ENCODE measurements at places on chromosomes 13 and 19.
A peak's percentile ranks its signal among the peaks of the same experiment; 100 is the strongest.

- no peak for DNase-seq
These were observed 15.5 kb upstream of the ZNF14 start for GRCh38 chr19:19748249-19748938.

DNA sequence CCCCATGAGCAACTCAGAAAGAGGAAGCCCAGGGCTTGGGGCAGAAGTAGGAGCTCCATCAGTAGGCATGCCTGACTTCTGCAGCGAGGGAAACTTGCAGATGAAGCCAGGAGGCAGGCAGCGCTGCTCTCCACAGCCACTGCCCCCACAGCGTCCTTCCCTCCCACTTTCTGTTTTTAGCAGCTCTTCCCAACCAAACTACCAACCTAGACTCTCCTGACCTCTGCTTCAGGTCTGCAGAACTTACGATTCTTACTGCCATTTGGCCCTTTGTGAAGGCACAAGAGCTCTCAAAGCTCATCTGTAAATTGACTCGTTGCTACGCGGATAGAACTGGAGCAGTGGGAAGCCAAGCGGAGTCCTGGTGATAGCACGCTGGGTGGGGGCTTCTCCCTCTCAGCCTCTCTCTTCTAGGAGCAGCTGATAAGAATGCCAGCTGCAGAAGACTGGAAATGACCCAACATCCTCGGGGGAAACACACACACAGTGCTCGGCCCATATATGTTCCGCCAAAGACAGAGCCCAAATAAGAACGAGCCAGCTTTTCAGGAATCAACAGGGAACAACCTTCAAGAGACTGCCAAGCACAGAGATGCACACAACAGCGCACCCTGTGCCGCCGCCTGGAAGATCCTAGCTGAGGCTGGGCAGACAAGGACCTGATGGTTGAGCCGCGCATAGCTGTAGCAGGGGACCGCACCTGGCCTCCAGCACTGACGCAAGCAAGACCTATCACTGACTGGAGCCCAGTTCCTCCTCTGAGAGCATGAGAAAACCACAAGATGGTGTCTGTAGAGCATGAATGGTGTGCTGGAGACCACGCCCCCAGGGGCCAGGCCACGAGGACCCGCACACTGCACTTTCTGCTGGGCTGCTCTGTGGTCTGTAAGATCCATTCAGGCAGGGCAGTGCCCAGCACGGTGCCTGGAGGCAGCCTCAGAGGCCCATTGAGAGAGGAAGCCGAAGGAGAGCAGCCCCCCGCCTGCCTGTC is 15.9 kb upstream of the SLC35E1 start:
- DNase-seq = no peak

GRCh38 chr13:81738364-81738763 is 1397.4 kb upstream of the SPRY2 start:
- DNase-seq = no peak

GRCh38 chr19:3366753-3367627 is 607 bp downstream of the NFIC start:
- DNase-seq = no peak

GRCh38 chr19:42206871-42207755 is 10.4 kb downstream of the DEDD2 start:
- DNase-seq = no peak

DNA sequence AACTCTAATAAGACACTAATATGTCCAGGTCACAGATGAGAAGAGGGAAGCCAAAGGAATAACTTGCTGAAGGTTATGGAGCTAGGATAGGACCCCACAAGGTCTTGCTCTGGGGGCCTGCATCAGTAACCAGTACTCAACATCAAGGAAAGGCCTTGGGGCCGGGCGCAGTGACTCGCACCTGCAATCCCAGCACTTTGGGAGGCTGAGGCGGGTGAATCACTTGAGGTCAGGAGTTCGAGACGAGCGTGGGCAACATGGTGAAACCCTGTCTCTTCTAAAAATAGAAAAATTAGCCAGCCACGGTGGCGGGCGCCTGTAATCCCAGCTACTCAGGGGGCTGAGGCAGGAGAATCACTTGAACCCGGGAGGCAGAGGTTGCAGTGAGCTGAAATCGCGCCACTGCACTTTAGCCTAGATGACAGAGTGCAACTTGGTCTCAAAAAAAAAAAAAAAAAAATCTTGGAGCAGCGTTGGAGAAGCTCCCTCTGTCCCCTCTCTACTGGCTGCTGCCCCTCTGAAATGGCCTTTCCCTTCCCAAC is 1.8 kb downstream of the LONP1 start:
- peak; percentile 10 for DNase-seq

- no peak for DNase-seq
These were observed 66.7 kb upstream of the FNDC3A start for GRCh38 chr13:48909056-48909389.

DNA sequence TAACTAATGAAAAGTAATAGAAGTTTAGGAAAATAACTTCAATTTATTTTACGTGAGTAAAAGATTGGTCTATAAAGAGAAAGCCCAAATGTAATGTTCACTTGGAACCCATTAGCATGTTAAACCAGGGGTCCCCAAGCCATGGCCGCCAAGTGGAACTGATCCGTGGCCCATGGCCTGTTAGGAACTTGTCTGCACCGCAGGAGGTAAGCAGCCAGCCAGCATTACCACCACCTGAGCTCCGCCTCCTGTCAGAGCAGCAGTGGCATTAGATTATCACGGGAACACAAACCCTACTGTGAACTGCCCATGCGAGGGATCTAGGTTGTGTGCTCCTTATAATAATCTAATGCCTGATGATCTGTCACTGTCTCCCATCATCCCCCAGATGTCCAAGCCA is 818.7 kb upstream of the GPC6 start:
- DNase-seq = no peak

DNA sequence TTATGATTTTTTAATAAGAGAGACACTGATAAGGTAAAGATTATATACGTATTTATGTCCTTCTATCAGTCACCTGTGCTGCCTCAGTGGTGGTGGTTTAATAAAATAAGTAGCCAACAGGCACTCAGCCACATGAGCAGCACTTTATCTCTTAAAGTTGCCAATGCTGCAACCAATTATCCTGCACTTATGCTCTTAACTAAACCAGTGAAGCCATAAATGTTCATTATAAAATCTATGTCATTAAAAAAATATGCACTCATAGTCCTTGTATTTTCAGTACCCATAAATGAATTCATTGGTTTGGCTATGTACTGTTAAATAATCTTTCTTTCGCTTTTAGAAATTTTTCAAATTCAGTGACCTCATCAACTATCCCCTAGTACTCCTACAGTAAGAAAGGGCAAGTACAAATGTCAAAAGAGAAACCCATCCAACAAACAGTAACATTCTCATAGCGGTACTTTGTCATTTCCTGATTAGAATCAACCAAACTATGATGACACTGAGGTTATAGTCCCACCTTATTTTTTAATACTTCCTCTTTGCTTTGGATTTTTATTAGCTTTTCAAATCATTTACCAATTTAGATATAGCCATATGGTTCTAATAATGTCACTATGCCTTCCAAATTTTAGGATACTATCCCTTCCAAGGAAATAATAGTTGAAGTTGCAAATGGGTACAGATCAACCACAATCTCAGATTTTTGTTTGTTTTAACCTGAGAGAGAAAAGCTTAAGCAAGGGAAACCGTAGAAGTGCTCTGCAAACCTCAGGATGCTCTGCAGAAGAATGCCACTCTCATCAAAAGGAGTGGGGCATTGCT is 190.9 kb downstream of the KLF12 start:
- no peak for DNase-seq

DNA sequence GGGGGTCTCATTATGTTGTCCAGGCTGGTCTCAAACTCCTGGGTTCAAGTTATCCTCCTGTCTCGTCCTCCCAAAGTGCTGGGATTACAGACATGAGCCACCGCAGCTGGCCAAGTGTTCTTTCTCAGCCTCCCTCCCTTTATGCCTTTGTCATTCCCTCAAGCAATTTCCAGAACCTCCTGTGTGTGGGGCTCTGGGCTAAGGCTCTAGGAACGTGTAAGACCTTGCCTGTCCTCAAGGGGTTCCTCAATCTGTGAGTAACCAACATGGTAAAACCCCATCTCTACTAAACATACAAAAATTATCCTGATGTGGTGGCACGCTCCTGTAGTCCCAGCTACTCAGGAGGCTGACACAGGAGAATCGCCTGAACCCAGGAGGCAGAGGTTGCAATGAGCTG is 15.5 kb upstream of the SPACA4 start:
- DNase-seq = no peak

- DNase-seq = no peak
These were observed 6.5 kb downstream of the ZSCAN5B start for GRCh38 chr19:56191115-56191514.

GRCh38 chr19:31499281-31500196 is 150.3 kb upstream of the TSHZ3 start:
- no peak for DNase-seq

- no peak for DNase-seq
These were observed 15.3 kb downstream of the CAPN12 start for GRCh38 chr19:38728752-38729541.

DNA sequence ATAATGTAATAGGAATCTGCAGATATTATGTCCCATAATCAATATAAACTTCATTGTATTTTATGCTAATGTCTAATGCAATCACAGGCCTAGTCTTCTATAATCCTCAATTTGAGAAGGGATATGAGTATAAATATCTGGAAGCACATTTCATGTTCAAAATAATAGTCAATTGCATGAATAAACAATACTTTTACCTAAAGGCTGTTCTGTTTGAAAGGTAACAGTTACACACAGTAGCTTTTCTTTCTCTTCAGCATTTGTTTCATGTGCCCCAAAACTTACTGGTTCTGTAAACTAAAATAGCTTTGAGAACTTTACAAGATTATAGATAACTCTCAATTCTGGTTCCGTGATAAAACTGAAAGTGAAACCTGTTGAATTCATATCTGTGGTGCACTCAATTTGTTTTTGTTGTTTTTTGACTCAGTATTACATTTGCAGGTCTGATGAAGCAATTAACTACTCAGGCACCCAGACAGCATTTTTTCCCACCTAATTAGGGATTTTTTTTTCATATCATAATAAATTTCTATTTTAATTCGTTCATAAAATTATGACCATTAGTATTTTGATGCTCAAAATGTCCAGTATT is 1193.8 kb downstream of the SLITRK1 start:
- DNase-seq = no peak

DNA sequence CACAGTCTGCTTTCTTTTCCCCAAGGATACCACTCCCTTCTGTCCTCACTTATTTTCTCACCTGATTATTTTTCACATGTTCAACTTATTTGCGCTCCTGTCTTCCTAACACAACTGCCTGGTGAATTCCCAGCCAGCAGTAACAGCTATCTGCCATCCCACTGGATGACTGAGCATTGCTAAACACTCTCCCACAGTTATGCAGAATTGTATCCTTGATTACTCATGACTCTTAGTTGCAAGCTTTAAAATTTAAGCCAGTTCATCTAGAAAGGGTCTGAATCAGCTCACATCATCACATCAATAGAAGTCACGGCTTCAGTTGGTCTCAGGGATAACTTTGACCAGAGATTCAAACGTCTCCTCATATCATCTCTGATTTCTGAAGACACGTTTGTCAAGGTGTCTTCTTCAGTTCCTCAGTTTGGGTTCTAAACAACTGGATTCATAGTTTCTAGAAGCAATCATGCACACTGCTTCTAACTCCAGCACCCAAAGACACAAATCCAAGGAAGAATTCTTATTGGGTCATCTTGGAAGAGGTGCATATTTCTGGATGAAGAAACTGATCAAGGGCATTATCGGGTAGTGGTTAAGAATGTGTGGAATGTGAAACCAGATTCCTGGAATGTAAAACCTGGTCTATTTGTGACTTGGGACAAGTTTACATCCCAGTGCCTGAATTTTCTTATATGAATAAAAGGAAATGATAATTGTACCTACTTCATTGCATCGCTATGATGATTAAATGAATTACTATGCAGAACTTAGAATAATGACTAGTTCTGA is 13.9 kb upstream of the DACH1 start:
- no peak for DNase-seq

DNA sequence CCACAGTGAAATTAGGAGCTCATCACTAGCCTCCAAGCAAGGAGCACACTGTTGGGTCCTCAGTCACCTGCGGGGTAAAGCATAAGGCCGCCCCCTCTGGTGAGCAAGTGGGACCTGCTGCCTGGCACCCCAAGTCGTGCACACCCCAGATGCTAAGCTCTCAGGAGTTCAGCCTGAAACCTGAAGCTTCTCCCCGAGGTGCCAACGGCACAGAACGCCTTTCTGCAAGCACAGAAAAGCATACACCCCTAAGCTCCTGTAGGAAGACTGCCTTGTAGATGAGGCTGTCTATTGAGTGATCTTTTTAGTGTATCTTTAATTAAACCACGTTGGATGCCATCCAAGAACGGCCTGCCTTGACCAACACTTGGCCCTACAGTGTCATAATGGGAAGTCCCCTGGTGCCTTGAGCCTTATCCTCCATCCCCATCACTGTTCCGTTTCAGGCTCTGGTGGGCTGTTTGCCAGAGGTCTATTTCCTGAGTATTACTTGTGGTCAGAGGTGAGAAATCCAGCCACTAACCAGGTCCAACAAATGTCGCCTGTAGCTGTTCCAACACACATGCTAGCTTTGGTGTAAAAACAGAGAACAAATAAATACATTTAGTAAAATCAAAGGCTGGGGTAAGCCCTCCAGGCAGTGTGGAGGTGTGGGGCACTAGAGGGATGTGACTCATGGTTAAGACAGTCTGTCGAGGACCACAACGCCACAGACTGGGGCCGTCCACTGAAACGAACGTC is 44.8 kb downstream of the C13orf42 start:
- no peak for DNase-seq

DNA sequence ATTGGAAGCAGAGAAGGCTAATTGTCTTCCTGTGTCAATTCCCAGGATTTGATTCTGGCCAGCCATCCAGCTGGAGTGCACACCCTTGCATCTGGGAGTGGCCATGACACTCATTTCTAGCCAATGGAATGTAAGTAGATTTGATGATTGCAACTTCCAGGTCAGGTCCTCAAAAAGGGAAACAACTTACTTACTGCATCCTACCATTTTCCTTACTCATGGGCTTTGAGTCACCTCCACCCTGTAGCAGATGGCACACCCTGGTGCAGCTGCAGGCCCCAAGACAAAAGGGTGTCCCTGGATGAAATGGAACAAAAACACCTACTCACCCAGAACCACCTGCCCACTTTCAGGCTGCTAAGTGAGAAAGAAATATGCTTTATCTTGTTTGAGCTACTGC is 27.3 kb upstream of the MPHOSPH8 start:
- no peak for DNase-seq

- DNase-seq = no peak
These were observed 60.2 kb downstream of the ITGBL1 start for GRCh38 chr13:101512650-101513049.

GRCh38 chr13:94968757-94969086 is 256.4 kb upstream of the SOX21 start:
- no peak for DNase-seq

- no peak for DNase-seq
These were observed 38.4 kb downstream of the GNG7 start for GRCh38 chr19:2663920-2664571.

Data from AG04450 (cell line).